ENCODE measurements at places on chromosomes 4 and X.

DNA sequence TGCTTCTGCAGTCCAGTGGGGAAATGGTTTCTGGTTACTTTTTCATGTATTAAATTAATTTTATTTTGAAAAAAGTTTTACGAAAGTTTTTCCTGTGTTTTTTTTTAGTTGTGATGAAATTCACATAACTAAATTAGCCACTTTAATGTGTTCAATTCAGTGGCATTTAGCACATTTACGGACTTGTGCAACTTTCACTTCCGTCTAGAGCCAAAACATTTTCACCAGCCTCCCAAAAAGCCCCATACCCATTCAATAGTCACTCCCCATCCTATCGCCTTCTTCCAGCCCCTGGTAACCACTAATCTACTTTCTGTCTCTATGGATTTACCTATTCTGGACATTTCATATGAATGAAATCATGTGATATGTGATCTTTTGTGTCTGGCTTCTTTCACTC lies 22.8 kb upstream of the TBL1X start:
- no peak for DNase-seq

DNA sequence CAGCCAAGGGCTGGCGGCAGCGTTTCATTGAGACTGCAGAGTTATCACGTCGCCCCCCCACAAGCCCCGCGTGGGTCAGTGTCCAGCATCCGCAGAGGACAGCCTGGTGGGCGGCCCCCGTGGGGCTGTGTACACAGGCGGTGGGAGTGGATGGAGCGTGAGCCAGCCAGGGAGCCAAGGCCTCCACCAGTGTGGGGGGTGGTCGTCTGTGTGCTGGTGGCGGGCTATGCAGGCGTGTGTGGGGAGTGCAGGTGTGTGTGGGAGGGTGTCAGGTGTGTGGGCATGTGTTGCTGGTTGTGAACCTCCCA lies 56.5 kb upstream of the NKX1-1 start:
- DNase-seq: no peak

- no peak for DNase-seq
Observed at GRCh38 chr4:30172416-30172815, 547.8 kb upstream of the PCDH7 start.

DNA sequence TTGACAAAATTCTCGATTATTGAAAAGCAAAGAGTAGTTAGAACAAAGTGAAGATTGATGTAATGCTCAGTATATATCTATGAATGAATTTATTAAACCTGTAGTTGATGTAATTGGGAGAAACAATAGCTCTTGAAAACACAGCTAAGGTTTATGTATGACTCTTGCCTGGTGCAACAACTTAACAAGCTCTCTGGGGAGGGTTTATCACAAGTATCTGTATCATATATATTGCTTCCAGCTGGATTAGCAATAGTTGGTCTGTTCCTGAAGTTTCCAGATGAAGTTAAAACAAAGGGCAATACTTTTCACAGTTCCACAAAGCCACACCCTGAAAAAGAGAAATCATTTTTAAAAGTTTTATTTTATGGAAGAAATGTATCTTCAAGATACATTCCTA lies 91.4 kb downstream of the ARSJ start:
- no peak for DNase-seq

DNA sequence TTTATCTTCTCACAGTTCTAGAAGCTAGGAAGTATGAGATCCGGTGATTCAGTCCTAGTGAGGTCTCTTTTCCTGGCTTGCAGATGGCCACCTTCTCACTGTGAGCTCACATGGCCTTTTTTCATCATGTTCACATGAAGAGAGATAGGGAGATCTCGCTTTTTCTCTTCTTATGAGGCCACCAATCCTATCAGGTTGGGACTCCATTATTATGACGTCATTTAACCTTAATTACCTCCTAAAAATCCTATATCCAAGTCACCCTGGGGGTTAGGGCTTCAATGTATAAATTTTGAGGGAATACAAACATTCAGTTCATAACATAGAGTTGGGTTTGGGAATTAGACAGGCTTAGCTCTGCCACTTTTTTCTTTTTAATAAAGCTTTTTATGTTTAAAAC lies 6.0 kb upstream of the BTC start:
- no peak for DNase-seq

- no peak for DNase-seq
Observed at GRCh38 chrX:40418813-40419195, 162.0 kb upstream of the ATP6AP2 start.

DNA sequence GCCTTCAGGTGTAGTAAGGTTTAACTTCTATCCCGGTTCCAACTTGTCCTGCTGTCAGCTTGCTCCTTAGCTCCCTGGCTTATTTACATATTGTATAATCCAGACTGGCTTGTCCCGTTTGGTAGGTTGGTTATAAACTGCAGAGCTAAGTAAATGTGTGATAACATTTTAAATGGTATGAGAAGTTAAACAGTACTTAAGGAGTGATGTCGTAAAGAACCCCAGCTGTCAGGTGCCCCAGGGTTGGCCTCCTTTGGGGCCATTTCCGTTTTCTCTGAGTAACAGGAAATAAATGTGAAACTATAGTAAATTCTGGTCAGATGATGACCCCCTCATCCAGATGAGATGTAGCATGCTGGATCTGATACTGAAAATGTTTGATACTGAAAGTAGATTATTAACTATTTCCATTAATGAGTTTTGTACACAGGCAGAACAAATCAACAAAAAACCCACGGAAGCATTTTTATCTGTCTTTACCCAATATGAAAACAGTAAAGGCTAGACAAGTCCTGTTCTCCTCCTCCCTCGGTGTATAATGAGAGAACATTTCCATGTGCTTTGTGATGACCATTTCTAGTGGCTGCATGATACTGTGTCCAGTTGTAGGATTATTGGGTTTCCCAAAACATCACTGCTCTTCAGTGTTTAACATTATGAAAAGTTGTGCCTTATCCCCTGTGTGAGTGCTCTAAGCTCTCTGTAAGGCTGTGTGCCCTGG lies 22.4 kb downstream of the GAB1 start:
- DNase-seq: no peak

GRCh38 chrX:127243654-127244053 lies 424.1 kb downstream of the PRR32 start:
- no peak for DNase-seq

DNA sequence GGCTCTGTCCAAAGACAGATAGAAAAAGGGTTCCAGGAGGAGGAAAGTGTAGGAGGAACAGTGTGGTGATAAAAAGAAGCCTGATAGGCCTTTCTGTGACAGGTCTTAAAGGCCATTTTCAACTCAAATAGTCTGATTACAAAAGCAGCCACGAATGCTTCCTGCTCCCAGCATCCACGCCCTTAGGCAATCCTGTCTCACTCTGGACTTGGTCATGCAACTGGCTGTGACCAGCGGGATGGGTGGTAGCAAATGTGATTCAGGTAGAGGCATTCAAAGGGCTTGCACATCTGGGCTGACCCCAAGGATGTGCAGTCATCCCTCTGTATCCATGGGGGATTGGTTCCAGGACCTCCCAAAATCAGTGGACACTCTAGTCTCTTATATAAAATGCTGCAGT lies 14.4 kb upstream of the SEPSECS start:
- DNase-seq: peak; percentile 37

DNA sequence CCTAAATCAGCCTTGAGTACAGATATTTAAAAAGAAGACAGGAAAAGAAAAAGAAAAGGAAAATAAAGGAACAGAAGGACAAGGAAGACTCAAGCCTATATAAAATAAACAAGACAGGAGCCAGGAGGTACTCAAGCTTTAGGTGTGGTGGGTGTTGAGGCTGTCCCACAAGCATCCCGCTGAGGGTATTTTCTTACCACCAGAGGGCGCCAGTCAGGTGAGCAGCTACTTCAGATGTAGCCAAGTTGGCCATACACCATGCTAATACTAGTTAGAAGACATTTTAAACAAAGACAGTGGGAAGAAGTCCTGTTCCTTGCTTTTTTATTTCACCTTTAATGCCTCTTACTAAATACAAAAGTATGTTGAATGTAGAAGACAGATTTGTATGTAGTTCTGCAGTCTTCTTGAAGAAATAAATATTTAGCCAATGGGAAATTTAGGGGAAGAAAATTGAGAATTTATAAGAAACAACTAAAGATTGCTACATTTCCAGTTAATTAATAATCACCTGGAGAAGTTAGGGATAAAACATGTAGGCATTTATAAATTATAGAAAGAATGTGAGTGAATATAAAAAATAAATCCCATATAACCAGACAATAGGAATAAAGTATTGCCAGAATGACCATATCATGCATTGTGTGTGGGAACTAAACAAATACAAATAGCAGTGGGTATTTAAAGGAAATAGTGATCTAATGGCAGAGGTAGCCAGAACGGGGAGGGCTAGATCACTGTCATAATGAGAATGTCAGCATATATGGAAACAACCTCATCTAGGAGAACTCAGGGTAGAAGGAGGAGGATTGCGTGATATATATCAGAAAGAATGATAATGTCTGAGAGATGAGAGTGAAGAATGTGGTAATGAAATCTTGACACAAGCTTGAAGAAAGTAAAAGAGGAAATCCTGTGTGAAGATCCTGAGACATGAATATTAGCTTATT lies 71.0 kb downstream of the MTHFD2L start:
- DNase-seq: peak; percentile 78

DNA sequence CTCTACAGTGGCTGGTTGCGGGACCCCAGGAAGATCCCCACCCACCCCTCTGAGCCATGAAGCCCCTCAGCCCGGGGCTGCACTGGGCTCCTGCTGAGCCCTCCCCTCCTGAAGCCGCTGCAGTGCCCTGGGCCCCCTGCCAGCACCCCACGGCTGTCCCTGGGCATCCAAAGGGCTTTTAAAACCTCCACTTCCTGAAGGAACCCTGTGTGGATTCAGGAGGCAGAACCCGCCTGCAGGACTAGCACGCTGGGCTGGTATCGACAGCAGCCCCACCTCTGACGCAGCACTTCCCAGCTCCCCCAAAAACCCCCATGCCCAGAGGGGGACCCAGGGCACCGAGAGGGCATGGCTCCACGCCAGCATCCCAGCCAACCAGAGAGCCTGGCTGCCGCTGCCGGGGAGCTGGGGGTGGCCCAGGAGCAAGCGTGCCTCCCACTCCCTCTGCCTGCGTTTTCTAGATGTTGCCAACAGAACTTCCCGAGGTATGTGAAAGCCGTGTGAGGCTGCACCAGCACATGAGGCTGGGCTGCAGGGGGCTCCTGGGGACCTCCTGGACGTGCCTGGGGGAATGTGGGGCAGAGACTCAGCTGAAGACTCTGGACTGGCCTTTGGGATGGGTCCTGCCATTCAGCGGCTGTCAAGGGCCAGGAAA lies 6.3 kb downstream of the MXD4 start:
- DNase-seq: peak; percentile 96

GRCh38 chrX:20230406-20230805 lies 36.3 kb downstream of the RPS6KA3 start:
- no peak for DNase-seq

- no peak for DNase-seq
Observed at GRCh38 chr4:135192751-135193535, 991.4 kb upstream of the PABPC4L start.

DNA sequence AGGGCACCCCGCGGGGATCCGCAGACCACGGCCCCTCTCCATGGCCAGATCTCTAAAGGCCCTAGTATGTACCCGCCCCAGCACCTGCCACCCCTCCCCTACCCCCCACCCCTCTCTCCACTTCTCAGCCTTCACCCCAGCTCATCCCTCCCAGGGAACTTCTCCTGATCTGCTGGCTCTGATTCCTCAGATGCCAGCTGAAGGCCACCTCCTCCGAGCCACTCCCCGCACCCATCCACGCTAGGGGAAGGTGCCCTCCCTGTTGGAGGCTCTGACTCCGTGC lies 11.9 kb downstream of the PSAPL1 start:
- DNase-seq: no peak

DNA sequence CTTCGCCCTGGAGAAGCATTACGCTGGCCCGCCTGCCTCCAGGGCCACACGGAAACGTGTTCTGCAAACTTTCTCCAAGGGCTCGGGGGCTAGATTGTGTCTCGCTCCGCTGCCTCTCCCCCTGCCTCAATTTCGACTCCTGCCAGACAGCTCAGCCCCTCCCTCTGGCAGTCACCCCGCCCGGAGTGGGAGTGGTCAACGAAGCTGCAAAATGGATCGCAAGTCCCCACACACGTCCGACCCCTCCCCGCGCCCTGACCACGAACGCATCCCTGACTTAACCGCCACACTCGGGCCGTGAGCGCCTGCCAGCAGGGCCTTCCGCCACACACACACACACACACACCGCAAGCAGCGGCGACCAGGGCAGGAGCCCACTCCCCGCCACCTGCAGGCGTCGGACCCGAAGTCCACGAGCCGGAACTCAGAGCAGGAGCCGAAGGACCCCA lies 47.0 kb upstream of the NKAP start:
- no peak for DNase-seq

- DNase-seq: no peak
Observed at GRCh38 chrX:63809173-63809572, 24.2 kb upstream of the ARHGEF9 start.

DNA sequence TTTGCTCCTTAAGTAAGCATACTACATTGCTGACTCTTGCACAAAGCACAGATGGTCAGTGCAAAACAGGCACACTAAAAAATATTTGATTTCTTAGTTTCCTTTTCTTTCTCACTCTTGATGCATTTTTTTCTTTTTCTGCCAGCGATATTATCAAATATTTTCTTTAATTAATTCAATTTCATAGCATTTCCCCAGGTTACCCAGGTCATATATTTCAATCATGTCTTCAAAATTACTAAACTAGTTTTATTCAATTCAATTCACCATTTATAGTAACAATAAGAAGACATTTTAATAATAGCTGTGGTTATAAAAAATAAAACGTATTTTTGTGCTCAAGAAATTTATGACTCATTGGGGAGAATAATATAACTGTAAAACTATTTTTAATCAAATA lies 421.2 kb downstream of the GASK1B start:
- no peak for DNase-seq

- DNase-seq: no peak
Observed at GRCh38 chr4:8112036-8112576, 46.5 kb downstream of the ABLIM2 start.

DNA sequence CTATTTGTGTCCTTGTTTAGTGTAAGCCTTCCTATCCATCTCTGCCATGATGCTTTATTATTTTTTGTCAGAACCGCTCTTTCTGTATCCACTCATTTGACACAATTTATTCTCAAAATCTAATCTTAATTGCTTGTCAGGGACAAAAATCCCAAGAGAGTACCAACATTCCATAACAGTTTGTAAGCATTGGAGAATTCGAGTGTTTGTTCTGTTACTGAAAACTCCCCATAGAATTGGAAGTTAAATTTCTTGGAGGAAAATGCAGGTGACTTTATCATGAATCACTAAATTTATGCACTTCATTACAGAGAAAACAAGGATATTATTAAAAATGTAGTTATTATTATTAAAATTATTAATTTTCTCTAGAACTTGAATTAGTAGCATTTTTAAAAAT lies 1986.1 kb downstream of the ARAP2 start:
- DNase-seq: no peak

- no peak for DNase-seq
Observed at GRCh38 chr4:121304893-121305292, 75.9 kb downstream of the QRFPR start.

GRCh38 chrX:124289443-124289842 lies 43.0 kb upstream of the TEX13D start:
- DNase-seq: no peak

- peak; percentile 34 for DNase-seq
Observed at GRCh38 chr4:48129307-48130014, 4.6 kb downstream of the TXK start.

Data from NCI-H226 (cell line).